ENCODE measurements at places on chromosomes 16 and 17. TPM values are rescaled to one million over a fixed set of nuclear protein-coding genes. Genes with fewer than 3 reads are reported as not detected.

GRCh38 chr16:3637371-3637923 is 17.0 kb upstream of the DNASE1 start:
- no peak for DNase-seq

Gene IGSF6
- not detected for total RNA-seq

GRCh38 chr16:12341966-12342365 is 365.4 kb downstream of the SNX29 start:
- DNase-seq, result peak; percentile 52

DNA sequence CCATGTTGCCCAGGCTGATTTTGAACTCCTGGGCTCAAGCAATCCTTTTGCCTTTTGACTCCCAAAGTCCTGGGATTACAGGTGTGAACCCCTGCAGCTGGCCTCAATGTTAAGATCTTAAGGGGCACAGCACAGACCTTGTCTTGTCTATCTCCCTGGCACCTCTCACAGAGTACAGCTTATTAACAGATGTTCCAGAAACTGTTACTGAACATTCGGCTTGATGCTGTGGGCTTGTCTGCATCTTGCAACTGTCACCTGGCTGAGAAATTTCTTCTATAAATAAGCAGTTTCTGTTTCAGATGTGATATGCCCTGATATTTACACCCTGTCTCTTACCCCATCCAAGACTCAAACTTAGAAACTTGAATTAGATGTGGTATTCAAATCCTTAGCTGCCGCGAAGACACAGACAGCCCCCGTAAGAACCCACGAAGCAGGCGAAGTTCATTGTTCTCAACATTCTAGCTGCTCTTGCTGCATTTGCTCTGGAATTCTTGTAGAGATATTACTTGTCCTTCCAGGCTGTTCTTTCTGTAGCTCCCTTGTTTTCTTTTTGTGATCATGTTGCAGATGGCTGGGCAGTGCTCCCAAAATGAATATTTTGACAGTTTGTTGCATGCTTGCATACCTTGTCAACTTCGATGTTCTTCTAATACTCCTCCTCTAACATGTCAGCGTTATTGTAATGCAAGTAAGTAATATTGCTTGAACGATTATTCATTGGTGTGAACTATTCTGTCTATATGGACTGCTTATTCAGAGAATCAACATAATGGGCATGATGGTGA is at the start of gene TNFRSF17:
Gene TNFRSF17 (plus strand): TSS at position 450 of the 791 bp plus-strand sequence. CDS start 115 bp downstream, at position 565.
- DNase-seq, result no peak

DNA sequence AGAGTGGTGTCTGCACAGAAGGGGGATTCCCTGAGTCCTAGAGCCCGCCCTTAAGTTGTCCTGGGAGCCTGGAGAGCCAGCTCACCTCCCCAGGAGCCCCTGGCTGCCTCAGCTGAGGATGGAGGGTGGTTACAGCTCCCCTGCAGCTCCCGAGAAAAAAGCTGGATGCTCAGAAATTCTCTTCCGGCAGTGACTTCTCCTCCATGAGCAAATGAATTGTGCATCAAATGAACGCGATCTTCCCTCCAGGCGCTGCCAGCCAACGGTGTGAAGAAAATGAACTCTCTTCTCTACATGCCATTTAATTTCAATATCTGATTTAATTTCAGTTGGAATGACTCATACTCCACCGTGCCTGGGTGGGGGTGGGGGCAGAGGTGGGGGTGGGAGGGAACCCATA is 14.3 kb upstream of the C16orf74 start:
- no peak for DNase-seq

DNA sequence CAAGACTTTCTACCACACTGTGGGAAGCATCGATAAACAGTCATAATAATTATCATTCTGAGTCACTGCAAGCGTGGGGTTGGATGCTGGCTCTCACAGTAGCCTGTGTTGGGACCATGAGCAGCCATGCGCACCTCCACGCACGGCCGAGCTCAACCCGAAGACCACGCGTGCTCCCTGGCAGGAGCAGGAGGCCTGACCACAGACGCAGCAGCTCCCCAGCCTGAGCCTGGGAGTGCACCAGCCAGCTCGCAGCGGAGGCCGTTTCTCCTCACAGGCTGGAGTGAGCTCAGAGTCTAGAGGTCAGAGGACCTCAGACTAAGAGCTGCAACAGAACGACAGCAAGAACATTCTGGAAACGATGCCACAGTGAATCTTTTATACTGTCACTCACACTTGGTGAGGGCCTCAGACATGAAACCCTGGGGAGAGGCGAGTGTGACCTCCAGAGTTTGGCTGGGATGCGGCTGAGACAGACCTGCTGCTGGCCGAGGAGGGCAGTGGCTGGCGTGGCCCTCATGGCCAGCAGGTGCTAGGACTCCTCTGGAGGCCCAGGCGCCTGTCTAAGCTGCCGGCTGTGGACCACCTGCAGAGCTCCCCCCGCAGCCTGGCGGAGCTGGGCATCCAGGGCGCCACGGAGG is 6.0 kb downstream of the NDUFAF8 start:
- DNase-seq, result no peak

- DNase-seq, result no peak
Observed at GRCh38 chr17:68349157-68349556, 57.9 kb downstream of the ARSG start.
